BE2C (cell line): ENCODE measurements at places on chromosomes 1 and 21.
A peak's percentile ranks its signal among the peaks of the same experiment; 100 is the strongest.

- DNase-seq, result no peak
Observed at GRCh38 chr21:45939521-45940045, 42.0 kb upstream of the COL6A1 start.

DNA sequence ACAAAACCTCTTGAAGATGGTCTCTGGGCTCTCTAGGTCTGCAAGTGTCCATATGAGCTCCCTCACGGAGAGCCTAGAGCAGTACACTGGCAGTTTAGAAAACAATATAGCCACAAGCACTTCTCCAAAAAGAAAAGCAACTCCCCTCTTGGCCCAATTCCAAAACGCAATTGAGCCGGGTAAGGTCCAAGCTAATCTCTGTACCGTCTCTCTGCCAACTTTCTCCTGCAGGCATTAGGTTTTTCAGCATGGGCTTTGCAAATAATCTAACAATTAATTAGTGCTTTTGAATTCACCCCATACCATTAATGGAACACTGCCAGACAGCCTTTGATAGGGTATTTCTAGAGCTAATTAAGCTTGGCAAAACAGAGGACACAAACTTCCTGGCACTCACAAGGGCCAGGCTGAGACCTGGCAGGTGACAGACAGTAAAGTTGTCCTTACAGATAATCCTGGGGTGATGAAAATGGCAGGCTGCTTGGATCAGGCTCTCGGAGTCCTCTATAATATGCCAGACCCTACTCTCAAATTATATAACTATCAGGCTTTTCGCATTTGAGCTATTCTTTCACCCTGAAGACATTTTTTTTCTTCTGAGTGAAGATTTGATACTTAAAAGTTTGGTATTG lies 39.8 kb downstream of the TGFBR3 start:
- DNase-seq, result peak; percentile 60

DNA sequence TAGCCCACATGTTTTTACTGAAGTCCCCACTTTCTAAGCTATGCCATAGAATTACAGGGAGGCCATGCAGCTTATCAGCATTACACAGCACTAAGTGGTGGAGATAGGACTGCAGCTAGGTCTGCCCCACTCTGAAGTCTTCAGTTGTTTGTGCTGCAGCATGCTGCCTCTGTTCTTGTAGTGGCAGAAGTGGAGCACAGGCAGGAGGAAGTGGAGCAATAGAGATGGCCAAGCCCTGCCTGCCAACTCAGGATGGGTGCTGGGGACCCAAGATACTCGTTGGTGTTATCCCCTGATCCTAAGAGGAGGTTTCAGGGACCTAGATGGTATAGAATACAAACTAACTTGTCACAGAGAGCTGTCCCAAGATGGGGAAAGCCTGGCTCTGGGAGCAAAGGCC lies 12.9 kb downstream of the MRPL37 start:
- DNase-seq, result no peak

GRCh38 chr1:89701746-89702241 lies 68.9 kb downstream of the LRRC8C start:
- peak; percentile 31 for DNase-seq

- no peak for DNase-seq
Observed at GRCh38 chr1:47395433-47395832, 20.7 kb upstream of the FOXE3 start.

DNA sequence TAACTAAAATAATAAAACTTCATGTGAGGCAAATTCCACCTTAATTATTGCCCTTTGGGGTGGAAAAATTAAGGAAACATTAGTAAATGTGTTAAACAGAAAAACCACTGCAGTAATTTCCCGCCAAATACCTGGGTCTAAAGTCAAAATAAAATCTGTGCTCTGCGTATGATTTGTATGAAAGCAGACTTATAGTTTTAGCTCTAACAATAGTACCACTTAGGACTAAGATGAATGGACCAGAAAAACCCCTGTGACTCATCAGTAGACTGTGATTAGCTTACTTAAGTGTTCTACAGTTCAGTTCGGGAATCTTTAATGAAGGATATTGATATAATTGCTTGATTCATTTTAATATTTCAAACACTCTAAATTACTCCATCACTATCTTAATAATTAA lies 23.3 kb upstream of the C1orf105 start:
- no peak for DNase-seq

- DNase-seq, result no peak
Observed at GRCh38 chr1:243411472-243411871, 155.6 kb downstream of the SDCCAG8 start.

DNA sequence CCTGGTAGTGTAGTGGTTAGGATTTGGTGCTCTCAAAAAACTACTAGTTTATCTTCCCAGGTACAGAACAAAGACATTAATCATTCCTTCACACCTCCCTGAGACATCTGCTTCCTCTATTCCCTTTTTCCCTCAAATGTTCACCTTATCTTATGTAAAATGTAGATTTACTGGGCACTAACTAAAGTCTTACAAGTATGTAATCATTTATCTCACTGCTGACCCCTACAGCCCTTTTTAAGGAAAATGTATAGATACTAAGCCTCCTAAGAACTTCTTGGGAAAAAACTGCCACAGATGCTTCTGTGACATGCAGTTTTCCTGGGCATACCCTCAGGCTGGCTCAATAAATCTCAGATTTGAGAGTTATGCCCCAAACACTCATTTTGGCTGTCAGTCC lies 50.8 kb upstream of the NEK7 start:
- no peak for DNase-seq

DNA sequence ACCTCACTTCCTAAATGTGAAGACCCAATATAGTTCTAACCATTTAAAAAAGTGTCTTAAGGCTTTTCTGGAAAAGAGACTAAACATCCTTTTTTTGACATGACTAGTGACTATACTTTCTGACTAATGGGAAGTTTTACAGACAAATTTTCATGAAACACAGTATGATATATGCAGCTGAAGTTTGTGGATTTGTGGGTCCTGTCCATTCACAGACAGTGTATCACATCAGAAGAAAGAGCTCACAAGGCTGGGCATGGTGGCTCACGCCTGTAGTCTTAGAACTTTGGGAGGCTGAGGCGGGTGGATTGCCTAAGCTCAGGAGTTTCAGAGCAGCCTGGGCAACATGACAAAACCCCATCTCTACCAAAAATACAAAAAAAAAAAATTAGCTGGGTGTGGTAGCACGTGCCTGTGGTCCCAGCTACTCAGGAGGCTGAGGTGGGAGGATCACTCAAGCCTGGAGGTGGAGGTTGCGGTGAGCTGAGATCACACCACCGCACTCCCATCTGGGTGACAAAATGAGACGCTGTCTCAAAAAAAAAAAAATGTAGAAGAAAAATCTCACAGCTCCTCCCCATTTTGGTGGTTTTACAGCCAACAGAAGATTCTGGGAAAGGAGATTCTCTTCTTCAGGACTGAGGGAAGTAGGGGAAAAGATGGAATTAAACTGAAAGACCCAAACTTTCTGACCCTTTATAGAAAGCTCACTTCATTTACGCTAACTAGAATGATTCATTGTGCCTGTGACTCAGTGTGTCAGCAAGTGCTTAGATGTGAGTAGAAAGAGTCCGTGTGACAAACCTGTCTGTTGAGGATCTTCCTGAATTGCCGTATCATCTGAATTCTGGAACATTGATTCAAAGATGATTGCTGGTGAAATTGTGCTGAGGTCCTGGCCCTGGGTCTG lies 15.2 kb upstream of the YRDC start:
- no peak for DNase-seq

- DNase-seq, result no peak
Observed at GRCh38 chr1:164452549-164452948, 106.4 kb upstream of the PBX1 start.

- no peak for DNase-seq
Observed at GRCh38 chr1:31671561-31672201, 27.0 kb upstream of the PEF1 start.

- no peak for DNase-seq
Observed at GRCh38 chr1:46581681-46582455, 22.2 kb downstream of the MKNK1 start.

DNA sequence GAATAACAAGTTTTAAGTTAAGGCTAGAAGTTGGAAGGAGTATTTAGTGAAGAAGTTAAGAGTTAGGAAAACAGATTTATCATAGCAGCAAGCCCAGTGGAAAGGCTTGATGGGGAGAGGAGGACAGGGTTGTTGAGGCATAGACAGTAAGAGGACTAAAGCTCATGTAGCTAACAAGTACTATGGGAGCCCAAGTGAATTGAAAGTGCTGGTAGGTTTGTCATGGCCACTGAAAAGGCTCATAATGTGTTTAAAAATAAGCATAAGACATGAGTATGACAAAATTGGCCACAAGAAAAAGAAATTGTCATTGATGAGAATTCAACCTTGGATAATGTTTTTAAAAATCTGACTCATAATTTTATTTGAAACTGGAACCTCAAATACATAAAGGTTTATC lies 49.2 kb upstream of the CRB1 start:
- no peak for DNase-seq

DNA sequence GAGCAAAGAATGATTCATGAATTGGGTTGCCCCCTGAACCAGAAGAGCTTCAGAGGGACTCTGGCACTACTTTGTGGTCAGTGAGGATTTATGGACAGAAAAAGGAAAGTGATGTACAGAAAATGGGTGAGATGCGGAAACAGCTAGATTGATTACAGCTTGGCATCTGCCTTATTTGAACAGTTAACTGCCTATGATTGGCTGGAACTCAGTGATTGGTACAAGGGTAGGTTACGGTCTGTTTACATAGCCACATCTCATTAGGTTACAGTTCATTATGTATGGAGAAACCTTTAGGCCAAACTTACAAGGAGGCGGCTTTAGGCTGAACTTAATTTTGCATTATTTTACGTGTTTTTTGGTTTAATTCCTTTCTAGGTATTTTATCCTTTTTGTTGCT lies 29.0 kb upstream of the RHOU start:
- no peak for DNase-seq

- no peak for DNase-seq
Observed at GRCh38 chr1:171919891-171920887, 78.9 kb downstream of the DNM3 start.

DNA sequence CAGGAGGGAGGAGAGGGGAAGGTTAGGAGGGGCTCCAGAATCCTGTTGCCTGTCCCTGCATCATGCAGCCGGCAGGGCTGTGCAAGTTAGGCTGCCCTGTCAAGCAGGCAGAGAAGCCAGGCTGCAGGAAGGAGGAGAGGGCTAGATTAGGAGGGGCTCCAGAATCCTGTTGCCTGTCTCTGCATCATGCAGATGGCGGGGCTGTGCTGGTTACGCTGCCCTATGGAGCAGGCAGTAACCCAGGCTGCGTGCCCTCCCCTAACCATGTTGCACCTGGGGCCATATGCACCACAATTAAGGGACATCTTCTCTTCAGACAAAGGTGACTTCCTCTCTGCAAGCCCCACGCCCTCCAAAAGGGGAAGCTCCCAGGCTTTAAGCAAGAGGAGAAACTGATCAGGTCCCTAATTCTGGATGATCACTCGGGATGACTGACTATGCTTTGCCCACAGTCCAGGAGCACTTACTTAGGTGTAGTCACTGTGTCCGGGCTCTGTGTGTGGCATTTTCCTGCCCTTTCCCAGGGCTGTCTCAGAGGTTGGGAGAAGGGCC lies 457.4 kb downstream of the SETD4 start:
- no peak for DNase-seq

DNA sequence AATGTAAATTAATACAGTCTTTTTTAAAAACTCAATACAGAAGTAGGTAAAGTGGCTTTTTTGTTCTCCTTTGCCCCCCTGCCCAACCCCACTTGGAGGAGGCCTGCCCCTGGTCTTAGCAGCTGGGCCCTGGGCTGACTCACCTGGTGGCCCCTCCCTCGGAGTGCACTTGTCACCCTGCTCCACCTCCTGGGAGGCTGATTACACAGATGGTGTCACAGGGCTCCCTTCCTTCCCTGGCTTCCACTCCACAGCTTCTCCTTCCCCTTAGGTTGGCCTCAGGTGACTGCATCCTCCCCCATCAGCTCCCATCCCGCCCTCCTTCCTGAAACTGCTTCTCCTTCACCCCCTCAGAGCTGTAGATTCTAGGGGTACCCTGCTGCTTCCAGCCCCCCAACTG lies 11.7 kb upstream of the CAPN9 start:
- no peak for DNase-seq

DNA sequence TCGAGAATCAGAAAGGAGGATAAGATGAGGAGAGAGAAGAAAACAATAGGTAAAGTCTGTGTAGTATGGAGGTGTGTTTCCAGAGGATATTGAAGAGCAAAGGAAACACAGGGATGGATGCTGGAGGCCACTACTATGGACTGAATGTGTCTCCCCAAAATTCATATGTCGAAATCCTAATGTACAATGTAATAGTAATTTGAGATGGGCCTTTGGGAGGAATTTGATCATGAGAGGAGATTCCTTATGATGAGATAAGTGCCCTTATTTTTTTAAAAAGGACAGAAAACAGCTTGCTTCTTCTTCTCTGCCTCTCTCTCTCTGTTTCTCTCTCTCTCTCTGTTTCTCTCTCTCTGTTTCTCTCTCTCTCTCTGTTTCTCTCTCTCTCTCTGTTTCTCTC lies 602.2 kb upstream of the ADAMTS5 start:
- DNase-seq, result no peak

GRCh38 chr1:236518322-236518721 lies 5.5 kb upstream of the LGALS8 start:
- DNase-seq, result no peak

DNA sequence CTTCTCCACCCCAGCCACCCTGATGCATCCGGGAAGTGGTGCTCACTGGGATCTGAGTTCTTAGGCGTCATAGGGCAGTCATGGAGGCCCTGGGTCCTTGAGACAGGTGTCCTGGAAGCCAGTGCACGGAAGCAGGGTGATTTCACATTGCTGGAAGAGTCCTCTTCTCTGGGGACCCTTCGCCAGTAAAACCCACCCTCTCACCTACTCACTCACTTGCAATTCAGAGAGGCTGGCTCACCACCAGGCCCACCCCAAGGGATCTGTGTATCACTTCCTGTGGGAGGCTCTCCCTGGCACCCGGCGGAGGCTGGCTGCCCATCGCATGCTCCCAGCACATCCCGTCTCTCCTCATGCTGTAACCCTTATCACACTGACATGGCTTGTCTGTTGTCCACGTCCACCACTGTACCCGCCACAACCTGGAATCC lies 40.2 kb upstream of the EPS8L3 start:
- no peak for DNase-seq

DNA sequence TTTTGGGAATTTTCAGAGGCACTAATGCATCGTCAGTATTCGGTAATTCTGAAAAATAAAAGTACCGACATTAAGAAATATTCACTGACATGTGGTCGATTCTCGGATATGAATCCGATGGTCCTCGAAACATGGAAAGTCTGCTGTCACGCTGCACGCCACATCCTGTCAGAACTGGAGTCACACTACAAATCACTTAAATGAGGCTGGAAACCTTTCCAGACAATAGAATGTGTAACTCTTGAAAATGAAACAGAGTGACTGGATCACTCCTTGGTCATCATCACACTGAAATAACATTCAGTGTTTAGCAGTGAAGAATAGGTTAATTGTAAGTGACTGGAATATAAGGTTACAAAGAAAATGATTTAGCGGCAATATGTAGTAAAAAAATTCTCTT lies 620.1 kb upstream of the ADAMTS5 start:
- no peak for DNase-seq

DNA sequence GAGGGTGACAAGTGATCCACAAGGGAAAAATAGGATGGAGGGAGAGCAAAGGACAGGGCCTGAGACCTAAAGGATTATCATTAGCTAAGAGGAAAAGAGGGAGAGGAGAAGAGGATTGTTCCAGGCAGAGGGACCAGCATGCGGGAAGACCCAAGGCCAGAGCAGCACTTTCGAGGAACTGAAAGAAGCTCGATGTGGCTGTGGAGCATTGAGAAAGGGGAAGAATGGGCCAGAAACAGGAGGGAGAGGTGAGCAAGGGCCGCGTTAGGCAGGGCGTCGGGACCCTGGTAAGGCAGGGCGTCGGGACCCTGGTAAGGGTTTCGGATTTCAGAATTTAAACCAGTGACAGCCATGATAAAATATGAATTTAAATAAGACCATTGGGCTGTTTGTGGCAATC lies 22.8 kb upstream of the CSF1 start:
- DNase-seq, result no peak

GRCh38 chr1:119738100-119738720 lies 26.5 kb downstream of the PHGDH start:
- DNase-seq, result no peak
